ENCODE measurements at places on chromosomes 6 and 20. TPM values are rescaled to one million over a fixed set of nuclear protein-coding genes. Genes with fewer than 3 reads are reported as not detected.
A peak's percentile ranks its signal among the peaks of the same experiment; 100 is the strongest.

DNA sequence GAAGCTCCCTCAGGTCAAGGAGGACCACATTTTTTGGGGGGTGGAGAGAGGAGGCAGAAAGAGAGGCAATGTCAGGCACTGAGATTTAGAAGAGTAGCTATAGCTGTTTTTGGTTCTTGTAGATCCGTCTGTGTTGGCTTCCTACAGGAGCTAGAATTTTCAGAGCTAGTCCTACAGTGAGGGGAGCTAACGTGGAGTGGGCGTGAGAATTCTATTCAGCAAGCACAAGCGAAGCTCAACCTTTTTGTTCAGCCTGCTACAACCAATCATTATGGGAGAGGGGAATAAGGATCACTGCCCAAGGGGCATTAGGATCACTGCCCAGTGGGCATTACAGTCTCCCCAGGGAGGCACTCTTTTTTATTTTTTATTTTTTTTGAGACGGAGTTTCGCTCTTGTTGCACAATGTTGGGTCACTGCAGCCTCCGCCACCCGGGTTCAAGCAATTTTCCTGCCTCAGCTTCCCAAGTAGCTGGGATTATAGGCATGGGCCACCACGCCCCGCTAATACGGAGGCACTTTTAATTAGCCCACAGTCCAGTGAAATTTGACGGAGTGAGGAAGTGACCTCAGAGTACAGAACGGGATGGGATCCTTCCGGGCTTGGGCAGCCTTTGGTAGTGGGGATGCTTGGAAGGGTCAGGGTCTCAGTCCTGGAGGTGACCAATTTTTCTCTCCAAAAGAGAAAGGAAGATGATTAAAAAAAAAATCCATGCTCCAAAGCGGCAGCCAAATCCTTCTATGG is 1.1 kb upstream of the PANK2 start:
- H3K27ac ChIP-seq, result peak overlapping the region; percentile 97
- no peaks in the 10 kb centered on the region for H3K36me3 ChIP-seq
- peaks cover 37% of the 10 kb centered on the region for H3K4me1 ChIP-seq

DNA sequence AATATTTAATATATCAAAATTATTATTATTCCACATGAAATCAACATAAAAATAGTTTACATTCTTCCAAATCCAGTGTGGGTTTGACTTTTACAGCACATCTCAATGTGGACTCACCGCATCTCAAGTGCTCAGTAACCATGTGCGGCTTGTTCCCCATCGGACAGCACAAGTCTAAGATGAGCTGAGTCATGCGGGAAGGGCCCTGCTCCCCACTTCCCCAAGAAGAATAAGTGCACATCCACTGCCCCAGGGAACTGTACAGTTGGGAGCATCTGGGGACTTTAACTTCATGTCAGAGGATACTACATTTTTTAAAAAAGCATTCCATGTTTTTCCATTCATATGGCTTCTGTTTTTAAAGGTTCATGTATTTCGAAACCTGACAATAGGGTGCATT is 325.6 kb downstream of the BTBD3 start:
- DNase-seq, result no peak
- no peak overlapping the region for H3K27ac ChIP-seq
- H3K36me3 ChIP-seq, result no peaks in the 10 kb centered on the region
- no peaks in the 10 kb centered on the region for H3K4me1 ChIP-seq

DNA sequence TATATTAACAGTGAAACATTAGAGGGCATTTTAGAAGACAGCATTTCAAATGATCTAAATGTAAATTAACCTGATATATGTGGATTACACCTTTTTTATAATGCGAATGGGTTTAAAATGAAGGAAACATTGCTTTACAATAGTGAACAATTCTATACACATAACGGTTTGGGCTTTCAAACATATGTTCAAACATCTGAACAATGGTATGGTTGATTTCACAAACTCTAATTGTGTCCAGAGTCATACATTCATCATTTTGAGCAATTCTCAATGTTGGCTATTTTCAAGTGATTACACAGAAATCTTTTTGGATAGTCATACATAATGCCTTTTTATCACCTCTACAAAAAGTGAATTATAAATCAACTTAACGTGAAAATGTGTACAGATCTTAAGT is 578.1 kb downstream of the PHF3 start:
- no peaks in the 10 kb centered on the region for H3K36me3 ChIP-seq
- no peaks in the 10 kb centered on the region for H3K4me1 ChIP-seq
- H3K27ac ChIP-seq, result no peak overlapping the region
- H3K4me3 ChIP-seq, result no peak overlapping the region
- DNase-seq, result no peak

GRCh38 chr6:34226731-34227586 is 9.7 kb upstream of the HMGA1 start:
- no peak overlapping the region for H3K27ac ChIP-seq
- H3K4me1 ChIP-seq, result peaks cover 15% of the 10 kb centered on the region
- no peak overlapping the region for H3K4me3 ChIP-seq
- no peaks in the 10 kb centered on the region for H3K36me3 ChIP-seq
- no peak for DNase-seq

DNA sequence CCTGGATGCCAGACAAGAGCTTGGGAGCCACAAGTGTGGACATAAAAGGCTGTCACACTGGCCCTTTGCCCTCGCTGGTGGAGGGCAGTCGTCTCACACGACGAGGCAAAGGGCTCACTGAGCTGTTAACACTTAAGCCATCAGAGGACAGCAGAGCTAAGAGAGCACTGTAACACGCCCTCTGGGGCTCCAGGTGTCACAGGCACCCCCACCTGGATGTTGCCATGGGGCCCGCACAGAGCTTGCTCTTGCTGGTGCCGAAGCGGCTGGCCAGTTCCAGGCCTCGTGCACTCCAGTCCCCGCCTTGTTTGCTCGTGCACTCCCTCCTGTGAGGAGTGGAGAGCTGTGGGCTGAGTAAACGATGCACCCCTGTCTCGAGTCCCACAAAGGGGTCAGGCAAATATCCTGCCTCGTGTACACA is 37.4 kb downstream of the SLC35D3 start:
- DNase-seq, result peak; percentile 34
- H3K36me3 ChIP-seq, result no peaks in the 10 kb centered on the region
- H3K27ac ChIP-seq, result no peak overlapping the region
- H3K4me3 ChIP-seq, result no peak overlapping the region
- peaks cover 9% of the 10 kb centered on the region for H3K4me1 ChIP-seq

- H3K4me3 ChIP-seq, result no peak overlapping the region
- H3K27ac ChIP-seq, result no peak overlapping the region
- H3K36me3 ChIP-seq, result no peaks in the 10 kb centered on the region
- DNase-seq, result no peak
- H3K27me3 ChIP-seq, result no peaks in the 10 kb centered on the region
- no peaks in the 10 kb centered on the region for H3K4me1 ChIP-seq
Observed at GRCh38 chr20:51979226-51979625, 176.9 kb upstream of the SALL4 start.

DNA sequence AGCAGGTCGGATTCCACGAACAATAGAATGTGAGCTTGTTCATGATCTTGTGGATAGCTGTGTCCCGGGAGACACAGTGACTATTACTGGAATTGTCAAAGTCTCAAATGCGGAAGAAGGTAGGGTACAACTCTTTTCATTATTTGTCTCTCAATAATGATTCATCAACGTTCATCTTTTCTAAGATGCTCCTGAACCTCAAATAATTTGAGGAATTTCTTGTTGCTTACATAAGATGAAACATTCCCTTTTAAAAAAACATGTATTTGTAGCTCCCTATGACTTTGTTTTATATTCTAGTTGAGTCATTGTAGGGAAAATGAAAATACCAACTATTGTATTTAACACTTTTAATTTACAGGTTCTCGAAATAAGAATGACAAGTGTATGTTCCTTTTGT is 17.0 kb downstream of the MCM8 start:
- peaks cover 5% of the 10 kb centered on the region for H3K36me3 ChIP-seq
- no peak overlapping the region for H3K27ac ChIP-seq
- no peak overlapping the region for H3K4me3 ChIP-seq
- H3K4me1 ChIP-seq, result no peaks in the 10 kb centered on the region

GRCh38 chr6:135876058-135876457 is 24.6 kb downstream of the PDE7B start:
- H3K27me3 ChIP-seq, result no peaks in the 10 kb centered on the region
- no peak overlapping the region for H3K4me3 ChIP-seq
- H3K36me3 ChIP-seq, result no peaks in the 10 kb centered on the region
- DNase-seq, result no peak
- H3K27ac ChIP-seq, result no peak overlapping the region

GRCh38 chr6:32852018-32852843 is 1.3 kb downstream of the TAP1 start:
- DNase-seq, result peak; percentile 44
- H3K4me1 ChIP-seq, result peaks cover 38% of the 10 kb centered on the region
- H3K27ac ChIP-seq, result peak overlapping the region; percentile 97
- H3K4me3 ChIP-seq, result peak overlapping the region; percentile 58
- peaks cover 62% of the 10 kb centered on the region for H3K36me3 ChIP-seq

The COL11A2 gene
- 1.5 TPM for total RNA-seq

The DNPH1 gene
- total RNA-seq, result not detected

The ALDH8A1 gene
- total RNA-seq, result not detected

The SUMO4 gene
- 3.9 TPM for total RNA-seq

Data from stomach (tissue), 19 donors.